NCI-H774 (cell line): ENCODE measurements at places on chromosomes 16 and 17.
A peak's percentile ranks its signal among the peaks of the same experiment; 100 is the strongest.

- DNase-seq: no peak
These were observed 122.2 kb downstream of the SLC39A11 start for GRCh38 chr17:72970246-72970645.

- DNase-seq: no peak
These were observed 168.6 kb downstream of the HAPSTR1 start for GRCh38 chr16:9259914-9260608.

DNA sequence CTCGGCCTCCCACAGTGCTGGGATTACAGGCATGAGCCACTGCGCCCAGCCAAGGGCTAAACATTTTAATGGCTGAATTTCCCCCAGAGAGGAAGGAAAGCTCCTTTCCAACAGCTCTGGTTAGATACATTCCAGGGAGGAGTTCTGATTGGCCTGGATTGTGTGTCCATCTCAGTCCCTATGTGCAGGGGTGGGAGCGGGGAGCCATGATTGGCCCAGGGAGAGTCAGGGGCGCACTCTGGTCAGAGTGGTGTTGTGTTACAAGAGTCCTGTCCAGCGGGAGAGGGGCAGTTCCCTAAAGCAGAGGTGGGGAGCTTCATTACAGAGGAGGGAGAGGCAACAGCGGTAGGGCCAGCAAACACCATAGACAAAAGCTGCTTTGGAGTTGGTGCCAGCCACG is 75.0 kb downstream of the RAP1GAP2 start:
- DNase-seq: no peak

DNA sequence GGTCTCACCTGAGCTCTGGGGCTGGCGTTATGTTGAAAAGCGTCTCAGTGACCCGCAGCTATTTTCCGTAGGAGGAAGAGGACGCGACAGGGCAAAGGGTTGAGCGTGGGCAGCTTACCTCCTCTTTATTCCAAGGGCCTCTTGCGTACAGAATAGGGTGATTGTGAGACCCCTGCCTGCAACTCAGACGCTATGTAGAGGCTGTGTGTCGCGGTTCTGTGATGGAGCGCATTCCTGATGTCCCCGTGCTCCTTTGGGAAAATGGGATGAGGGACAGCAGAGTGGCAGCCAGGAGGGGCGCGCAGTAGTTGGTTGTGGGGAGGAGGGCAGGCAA is 531 bp upstream of the CDH8 start:
- no peak for DNase-seq

- DNase-seq: no peak
These were observed 5.7 kb upstream of the PKMYT1 start for GRCh38 chr16:2985893-2986355.

DNA sequence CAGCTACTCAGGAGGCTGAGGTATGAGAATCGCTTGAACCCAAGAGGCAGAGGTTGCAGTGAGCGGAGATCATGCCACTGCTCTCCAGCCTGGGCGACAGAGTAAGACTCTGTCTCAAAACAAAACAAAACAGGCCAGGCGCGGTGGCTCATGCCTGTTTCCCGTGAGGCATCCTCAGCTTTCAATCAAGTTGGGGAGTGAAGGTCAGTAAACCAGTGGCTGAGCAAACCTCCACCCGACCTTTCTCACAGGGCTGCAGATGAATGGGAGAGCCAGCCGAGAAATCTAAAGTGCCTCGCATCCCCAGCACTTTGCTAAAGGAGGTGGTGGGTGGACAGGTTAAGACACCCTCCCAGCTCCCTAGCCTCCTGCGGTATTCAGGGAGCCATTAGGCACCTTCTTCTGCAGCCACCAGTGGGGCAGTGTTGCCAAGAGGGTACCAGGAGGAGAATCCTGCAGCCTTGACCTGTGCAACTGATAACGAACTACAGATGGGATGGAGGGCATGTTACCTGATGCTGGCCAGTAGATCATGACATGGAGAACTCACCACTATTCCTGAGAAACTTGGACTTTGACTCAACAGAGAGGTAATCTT is 59.0 kb downstream of the KPNA2 start:
- no peak for DNase-seq

- DNase-seq: no peak
These were observed 116.4 kb upstream of the ZNF750 start for GRCh38 chr17:82956146-82956725.

DNA sequence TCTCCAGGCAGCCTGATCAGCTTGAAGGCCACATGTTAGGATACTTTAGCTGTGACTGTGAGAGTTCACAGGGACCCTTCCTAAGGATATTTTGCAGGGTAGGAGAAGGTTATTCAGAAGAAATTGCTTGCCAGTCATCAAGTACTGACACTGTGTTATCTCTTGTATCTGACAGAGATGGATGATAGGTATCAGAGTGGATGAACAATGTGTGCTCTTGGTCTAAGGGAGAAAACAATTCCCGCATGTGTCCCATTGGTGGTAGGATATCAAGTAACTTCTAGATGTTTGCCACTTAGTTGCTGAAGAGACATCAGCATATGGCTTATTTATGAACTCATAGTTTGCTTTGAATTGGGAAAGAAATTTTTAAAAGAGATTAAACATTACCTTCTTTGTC is 219.3 kb downstream of the SPECC1 start:
- DNase-seq: no peak

DNA sequence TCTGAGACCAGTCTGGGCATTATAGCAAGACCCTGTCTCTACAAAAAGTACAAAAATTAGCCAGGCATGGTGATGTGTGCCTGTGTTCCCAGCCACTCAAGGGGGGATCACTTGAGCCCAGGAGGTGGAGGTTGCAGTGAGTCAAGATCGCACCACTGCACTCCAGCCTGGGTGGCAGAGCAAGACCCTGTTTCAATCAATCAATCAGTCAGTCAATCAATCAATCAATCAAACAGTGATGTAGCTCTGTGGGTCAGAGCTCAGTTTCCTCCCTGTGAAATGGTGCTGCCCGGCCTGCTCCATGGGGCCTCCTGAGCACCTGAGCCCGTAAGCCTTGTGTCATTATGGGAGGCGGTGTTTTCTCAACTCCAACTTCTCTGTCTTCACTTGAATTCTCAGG is 167.1 kb upstream of the CIBAR2 start:
- no peak for DNase-seq

DNA sequence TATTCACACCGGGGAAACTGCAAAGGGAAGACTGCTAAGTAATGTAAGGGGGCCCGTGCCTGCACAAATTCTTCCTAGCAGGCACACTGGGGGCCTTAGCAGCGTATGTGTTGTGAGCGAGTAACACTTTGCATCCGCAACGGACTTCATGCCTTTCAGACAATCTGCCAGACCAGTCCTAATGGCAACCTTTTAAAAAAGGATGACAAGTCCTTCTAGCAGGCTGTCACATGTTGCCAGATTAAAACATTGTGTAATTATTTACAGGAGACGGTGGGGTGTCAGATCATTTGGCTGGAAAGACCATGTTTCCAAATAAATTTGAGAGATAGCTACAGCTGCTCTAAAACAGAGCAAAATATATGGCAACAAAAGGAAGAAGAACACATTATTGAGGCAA is 46.1 kb downstream of the CPPED1 start:
- DNase-seq: no peak

GRCh38 chr17:45342306-45342705 is 25.5 kb upstream of the MAP3K14 start:
- DNase-seq: no peak

- no peak for DNase-seq
These were observed 34.8 kb downstream of the CPNE2 start for GRCh38 chr16:57127037-57127763.

- no peak for DNase-seq
These were observed 586 bp downstream of the MEAK7 start for GRCh38 chr16:84503751-84504395.

DNA sequence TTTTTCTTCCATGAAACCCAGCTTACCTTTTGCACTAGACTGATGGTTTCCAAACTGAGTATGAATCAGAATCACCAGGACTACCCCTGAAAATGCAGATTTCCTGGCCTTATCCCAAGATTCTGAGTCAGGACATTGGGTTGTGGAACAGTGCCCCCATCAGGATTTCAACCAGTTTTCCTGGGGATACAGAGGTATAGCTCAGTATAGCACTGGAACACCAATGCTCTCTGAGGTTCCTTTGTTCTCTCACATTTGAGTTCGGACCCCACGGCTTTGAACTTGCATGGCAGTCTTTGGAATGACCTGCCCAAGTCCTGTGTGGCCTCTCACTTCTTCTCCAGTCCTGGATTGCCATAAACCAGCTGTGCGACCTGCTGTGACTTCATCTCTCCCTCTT is 12.8 kb upstream of the CCL8 start:
- DNase-seq: no peak

GRCh38 chr17:43753493-43754129 is 5.0 kb downstream of the SOST start:
- no peak for DNase-seq

- no peak for DNase-seq
These were observed 40.0 kb downstream of the SEC14L1 start for GRCh38 chr17:77180503-77181357.

DNA sequence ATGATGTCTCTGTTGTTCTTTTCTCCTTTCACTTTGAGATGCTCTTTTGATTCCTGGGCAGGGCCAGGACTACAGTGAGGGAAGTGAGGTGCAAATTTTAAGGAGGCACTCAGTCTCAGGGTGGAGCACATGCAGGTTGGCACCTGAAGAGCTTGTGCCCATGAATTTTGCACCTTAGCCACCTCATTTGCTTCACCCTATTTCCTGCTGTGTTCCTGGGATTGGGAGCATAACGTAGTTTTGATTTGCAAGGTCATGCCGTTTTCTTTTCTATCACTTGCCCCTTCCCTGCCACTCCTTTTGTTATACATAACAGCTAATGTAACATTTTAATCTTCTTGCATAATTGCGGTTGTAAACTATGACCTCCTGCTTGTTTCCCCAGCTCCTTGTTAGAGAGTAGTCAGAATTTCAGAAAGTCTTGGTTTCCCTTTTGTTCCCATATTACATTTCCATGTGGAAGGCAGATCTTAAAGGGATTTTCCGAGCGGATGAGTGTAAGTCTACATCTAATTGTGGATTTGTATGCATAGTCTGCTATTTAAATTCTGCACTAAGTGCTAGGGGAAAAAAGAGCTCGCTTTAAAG is 9.8 kb downstream of the PMFBP1 start:
- DNase-seq: no peak

GRCh38 chr17:29777663-29778062 is 152.4 kb downstream of the SSH2 start:
- no peak for DNase-seq

DNA sequence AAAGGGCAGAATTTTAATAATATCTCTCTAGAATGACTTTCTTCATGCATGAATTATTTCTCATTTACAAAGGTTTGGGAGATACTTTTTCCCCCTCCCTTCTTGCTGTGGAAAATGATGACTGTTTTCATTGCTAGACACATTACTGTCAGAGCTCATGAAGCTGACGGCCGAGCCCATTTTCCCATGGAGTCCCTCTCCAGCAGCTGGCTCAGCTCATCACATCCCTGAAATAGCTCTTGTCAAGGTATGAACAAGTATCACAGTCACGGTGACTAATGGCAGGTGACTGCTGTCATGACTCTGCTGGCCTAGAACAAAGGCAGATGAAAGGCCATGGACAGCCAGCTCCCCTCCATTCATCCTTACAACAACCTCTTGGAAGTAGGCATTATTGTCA is 208.1 kb downstream of the ABCC12 start:
- DNase-seq: no peak

DNA sequence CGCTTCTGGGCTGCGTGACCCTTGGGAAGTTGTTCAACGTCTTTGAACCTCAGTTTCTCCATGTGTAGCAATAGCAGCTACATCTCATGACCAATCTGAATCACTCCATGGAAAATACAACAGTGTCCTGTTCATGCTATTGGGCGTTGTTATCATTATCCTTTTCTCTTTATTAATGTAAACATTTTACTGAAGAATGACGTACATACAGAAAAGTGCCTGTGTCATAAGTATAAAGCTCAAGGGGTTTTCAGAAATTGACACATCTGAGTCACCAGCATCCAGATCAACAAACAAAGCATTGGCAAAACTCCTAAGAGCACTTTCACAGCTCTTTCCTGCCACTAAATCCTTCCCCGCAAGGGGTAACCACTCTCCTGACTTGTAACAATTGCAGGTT is 438.4 kb downstream of the XYLT1 start:
- DNase-seq: no peak

GRCh38 chr17:72366626-72367025 is 245.8 kb downstream of the SOX9 start:
- DNase-seq: no peak

DNA sequence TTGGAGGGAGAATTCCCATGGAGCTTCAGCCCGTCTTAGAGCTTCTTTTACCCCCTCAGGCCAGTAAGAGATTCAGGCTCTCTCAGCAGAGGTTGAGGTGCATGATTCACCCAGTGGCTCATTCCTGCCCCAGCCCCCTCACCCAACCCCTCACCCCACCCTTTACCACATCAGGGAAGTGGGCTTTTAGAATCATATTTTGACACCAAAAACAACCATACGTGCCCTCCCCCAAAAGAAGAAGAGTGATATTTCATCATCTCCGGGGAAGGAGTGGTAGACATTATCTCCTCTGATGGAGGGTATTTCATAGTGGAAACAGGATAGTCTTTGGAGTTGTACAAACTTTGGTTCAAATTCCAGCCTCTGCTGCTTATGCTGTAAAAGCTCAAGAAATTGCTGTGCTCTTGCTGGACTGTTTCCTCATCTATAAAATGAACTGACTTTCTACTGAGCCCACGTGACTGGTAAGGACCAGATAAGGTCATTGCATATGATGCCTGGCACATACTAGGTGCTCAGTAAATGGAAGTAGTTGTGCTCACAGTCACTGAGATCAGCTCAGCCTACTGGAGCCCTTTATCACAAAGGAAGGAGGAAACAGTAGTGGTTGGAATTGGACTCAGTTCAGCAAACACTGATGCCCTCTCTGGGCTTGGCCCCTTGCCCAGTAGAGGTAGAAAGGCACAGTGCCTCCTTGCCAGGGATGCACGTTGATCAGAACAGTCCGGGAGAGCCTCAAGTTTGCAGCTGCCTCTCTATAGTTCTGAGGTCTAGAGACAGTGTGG is 18.3 kb upstream of the CCL5 start:
- peak; percentile 10 for DNase-seq

DNA sequence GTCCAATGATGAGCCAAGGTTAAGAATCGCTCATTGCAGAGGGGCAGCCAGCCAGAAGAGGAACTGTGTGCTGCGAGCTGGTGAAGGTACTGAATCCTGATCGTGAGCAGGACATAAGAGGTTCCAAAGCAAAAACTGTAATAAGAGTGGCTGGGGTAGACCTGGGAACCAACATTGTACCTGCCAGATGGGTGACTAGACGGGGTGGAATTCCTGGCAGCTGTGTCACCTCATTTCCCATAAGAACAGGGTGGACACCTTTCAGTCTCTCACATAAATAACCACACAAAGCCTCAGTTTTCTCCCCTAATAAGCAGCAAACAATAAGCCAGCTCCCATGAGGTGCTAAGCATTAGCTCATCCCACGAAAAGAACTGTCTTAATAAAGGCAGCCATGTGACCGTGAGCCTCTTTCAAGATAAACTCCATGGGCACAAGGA is 290.3 kb downstream of the SOX9 start:
- no peak for DNase-seq

- peak; percentile 70 for DNase-seq
These were observed 47.3 kb downstream of the BRIP1 start for GRCh38 chr17:61815863-61816503.
